ENCODE measurements at places on chromosomes 7 and 10.

- no peak for DNase-seq
These were observed 5.1 kb downstream of the LRRC72 start for GRCh38 chr7:16531707-16532106.

DNA sequence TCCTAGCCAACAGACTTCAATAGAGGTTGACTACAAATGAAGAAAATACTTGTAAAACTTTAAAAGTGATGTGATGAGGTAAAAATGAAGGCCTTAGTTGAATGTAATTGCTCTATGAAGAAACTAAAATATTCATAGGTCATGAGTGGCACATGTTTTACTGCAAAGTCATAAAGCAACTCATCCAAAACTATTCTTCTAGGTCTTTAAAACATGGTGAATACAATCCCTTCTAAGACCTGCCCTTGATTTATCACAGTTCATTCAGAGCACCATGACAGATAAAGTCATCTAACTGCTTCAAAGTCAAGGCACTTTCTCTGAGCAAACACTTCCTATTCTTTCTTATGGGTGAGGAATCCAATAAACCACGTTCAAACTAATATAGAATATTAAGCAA is 713.5 kb downstream of the SORCS1 start:
- no peak for DNase-seq

- DNase-seq, result no peak
These were observed 7.8 kb upstream of the TBX20 start for GRCh38 chr7:35261476-35262285.

- no peak for DNase-seq
These were observed 238.3 kb upstream of the RNF32 start for GRCh38 chr7:156402255-156402654.

GRCh38 chr10:100826983-100827818 is 81.8 kb downstream of the PAX2 start:
- DNase-seq, result no peak

DNA sequence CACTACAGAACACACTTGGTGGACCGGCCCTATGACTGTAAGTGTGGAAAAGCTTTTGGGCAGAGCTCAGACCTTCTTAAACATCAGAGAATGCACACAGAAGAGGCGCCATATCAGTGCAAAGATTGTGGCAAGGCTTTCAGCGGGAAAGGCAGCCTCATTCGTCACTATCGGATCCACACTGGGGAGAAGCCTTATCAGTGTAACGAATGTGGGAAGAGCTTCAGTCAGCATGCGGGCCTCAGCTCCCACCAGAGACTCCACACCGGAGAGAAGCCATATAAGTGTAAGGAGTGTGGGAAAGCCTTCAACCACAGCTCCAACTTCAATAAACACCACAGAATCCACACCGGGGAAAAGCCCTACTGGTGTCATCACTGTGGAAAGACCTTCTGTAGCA is 14.6 kb downstream of the ZSCAN21 start:
- no peak for DNase-seq

DNA sequence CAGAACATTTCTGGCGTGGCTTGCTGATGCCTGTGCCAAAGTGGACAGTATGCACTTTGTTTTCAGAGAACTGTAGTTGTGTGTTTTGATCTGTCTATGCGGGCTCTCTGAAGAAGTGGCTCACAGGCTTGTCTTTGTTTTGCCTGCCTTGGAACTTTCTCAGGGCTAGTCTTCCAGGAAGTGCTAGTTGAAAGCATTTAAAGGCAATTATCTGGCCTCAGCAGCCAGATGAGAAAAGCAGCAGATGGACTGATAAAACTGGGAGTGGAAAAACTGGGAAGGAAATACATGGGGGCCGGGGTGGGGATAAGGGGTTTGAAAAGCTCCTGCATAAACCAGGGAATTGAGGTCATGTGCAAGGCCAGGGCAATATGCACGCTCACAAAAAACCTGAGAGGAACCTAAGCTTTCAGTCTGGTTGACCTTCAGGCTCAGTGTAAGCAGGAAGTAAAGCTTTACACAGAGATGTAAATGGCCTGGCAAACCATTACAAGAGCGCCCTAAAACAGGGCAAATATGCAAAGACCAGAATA is 94.5 kb downstream of the ZNF33B start:
- no peak for DNase-seq

DNA sequence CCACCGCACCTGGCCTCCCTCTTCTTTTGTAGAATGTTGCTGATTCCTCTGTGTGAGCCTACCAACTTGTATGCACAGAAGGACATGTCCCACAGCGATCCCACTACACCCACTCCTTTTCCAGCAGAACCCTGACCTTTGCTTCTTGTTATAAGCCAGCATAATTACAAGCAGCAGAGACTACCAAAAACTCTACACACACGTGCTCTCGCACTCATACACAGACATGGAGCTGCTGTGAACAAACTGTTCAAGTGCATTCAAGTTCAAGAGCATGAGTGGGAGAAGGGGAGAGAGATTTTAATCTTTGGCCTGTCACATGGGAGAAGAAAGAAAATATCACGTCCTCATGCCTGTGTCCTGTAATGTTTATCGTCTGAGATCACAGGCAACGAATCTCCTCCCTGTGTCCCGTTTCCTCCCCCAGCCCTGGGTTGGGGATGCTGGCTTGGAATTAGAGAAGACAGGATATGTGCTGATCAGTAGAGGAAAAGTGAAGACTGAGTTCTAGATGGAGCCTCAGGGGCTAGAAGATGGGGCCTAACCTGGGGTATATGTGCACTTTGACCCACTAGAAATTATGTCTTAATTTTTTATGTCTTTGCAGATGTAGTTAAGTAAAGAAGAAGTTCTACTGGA is 79.6 kb downstream of the NHLRC2 start:
- DNase-seq, result no peak

- no peak for DNase-seq
These were observed 22.9 kb upstream of the CHST12 start for GRCh38 chr7:2380461-2380860.

DNA sequence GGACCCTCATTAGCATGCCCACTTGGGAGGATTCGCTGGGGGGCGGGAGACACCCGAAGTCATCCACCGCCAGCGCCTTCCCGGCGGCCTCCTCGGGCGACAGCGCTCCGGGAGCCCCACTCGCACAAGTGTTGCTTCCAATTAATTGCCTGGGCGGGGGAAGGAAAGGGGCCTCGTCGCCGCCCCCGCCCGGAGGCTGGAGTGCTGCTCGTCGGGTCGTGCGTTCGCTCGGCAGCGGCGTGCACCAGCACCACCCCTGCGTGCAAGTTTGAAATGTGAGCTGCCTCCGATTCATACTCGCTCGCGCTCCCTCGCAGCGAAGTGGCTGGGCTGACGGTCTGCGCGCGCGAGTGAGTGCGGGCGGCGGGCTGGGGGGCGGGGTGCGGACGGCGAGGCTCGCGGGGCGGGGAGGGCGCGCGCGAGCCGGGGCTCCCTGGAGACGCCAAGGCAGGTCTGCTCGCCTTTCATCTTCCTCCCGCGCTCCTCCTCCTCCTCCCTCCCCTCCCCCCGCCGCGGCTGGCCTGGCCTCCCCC is 104.6 kb upstream of the PPIF start:
- no peak for DNase-seq

GRCh38 chr7:81865754-81866153 is 95.9 kb upstream of the HGF start:
- no peak for DNase-seq

DNA sequence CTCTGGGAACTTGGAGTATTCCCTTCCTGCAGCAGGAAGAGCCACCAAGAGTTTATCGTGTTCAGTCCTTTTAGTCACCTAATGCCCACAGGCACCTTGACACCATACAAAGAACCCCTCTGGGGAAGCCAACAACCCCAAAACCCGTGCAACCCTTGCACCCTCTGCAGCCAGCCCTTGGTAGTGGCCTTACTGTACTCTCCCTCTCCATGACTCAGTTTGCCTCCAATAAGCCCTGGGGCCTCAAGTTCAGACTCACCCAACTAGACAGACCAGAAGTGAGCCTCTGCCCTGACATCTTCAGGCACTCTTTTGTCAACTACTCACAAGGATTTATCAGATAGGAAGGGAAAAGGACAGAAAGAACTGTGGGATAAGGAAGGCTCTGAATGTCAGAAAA is 30.9 kb downstream of the KCNMA1 start:
- no peak for DNase-seq

- no peak for DNase-seq
These were observed 42.8 kb upstream of the SEPHS1 start for GRCh38 chr10:13390604-13391522.

- no peak for DNase-seq
These were observed 39.3 kb upstream of the RSU1 start for GRCh38 chr10:16856567-16856966.

GRCh38 chr10:84948644-84949043 is 620.3 kb downstream of the CCSER2 start:
- no peak for DNase-seq

DNA sequence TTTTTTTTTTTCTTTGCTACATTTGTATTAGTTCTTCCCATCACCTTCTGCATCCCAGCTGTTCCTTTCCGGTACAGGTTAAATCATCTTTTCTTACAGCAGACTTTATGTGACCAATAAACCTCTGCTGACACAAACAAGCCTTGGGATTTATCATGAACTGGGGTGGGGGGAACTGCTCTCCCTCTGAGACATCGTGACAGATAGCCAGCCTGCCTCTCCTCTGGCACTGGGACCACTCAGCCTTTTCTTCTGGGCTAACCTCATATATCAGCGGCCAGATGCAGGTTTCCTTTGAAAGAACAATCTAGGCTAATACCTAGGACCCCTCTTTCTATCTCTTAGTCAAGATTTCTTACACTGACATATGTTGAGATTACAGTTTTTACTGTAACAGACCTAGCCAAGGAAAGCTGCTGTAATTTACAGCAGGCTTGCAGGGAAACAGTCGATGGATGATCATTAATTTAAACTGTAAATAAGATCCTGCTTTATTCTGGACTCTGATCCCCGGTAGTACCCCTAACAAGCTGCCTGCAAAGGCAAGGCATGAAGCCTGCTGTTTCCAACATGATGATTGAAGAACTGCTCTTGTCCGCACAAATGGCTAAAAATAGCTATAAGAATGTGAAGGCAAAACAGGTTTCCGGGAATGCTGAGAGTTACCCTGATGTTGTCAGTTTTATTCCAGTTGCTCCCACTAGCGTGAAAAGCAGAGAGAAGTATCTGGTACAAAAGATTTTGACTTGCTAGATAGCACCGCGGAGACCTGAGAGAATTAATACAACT is 338.7 kb downstream of the SORCS1 start:
- DNase-seq, result no peak

DNA sequence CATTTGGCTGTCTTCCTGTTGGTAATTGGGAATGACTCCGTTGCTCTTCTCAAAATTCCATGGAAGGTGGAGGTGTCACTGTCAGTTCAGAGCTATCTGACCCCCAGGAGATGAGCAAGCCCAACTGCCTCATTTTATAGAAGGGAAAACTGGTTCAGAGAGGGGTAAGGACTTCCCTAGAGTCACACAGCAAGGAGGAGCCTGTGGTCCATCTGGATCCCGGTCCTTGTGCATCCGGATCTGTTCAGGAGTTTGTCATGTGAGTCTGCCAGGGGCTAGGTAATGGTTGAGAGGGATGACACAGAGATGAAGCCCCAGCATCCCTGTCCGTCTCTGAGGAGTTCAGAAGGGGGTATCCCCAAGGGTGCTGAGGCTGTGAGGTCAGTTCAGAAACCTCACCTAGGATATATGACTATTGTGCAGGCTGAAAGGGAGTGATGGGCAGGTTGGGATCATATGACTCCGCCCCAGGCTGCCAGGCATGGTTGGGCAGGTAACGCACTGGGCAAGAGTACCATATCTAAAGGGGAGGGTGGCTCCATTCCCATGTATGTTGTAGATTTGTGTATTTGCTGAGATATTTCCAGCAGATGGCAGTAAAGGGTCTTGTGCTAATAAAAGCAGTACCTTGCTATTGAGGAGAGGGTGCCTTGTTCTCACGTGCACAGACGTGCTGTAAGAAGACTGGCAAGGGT is 16.0 kb upstream of the SLC29A3 start:
- no peak for DNase-seq

GRCh38 chr10:1536341-1536740 is 201.0 kb downstream of the ADARB2 start:
- no peak for DNase-seq

DNA sequence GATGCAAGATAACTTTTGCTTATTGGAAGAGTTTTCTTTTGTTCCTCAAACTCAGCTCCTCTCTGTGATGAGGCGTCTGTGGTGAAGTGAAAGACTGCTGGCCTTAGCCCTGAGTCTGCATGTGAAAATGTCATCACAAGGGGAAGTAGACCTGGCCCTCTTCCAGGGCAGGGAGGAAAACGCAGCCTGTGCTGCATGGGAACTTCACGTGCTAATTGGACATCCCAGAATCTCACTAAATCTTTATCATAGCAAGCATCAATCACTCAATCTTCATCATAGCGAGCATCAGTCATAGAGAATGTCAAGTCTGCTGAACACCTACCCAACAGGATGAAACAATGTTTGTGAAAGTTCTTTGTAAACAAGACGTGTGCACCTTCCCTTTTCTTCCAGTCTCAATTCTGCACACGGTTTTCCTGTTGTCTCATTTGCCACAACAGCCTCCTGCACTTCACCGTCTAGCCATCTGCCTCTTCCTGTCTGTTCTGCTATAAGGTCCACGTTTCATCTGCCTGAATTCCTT is 314.6 kb downstream of the FRMD4A start:
- no peak for DNase-seq

DNA sequence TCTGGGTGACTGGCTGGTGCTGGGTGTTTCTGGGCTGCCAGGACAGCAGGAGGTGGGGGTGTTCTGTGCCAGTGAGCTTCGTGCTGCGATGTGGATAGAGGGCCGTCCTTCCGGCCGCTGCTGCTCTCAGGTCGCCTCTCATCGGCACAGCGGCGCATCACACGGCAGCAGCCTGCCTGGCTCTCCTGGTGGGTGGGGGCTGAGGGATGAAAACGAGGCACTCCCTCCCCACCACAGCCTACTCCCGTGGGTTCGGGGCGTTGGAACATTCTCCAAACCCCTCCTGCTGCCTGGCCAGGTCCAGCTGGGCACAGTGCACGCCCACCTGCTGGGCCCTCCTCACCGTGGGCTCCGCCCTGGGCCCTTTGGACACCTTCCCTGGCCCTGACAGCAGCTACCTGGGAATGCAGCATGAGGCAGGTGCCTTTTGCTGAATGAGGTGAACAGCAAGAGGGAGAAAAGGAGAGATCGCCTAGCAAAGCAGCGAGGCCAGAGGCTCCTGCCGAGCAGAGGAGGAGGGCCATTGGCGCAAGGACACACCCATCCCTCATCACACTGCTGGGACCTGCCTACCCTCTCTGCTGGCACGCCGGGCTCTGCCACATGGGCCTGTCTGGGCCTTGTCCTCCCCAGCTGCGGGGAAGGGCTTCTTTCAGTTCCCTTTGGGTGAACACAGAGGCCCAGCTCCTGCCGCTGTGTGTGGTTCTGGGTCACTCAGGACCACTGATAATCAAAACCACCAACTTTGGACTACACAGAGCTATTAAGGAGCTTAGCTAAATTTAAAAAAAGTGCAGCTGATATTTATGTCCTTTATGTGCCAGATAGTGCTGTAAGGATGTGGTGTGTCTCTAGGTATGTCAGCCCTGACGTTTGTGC is 33.4 kb downstream of the INPP5A start:
- no peak for DNase-seq

DNA sequence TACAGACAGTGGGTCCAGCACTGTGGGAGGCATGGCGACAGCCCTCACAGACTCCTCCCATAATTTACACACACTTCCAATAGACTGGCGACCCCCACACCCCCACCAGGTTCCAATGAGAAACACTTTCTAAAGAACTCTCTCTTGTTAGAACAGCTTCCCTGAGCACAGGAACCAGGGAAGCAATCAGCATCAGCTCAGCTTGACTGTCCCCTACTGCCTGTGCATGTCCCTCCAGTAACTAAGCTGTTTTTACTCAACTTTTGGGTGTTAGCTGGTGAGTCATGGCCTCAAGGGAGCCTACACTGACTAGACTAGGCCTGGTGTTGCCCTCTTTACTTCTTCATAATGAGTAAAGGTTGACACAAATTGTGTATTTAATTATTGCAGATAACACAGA is 32.6 kb upstream of the HERPUD2 start:
- no peak for DNase-seq

GRCh38 chr7:81694711-81695110 is 75.1 kb downstream of the HGF start:
- no peak for DNase-seq

All from activated CD8-positive, alpha-beta memory T cell treated with anti-CD3 and anti-CD28 coated beads for 1 hour (primary cell).